Lower lobe of right lung (tissue), 2 donors: ENCODE measurements at places on chromosomes 5 and 9. TPM values are rescaled to one million over a fixed set of nuclear protein-coding genes. Genes with fewer than 3 reads are reported as not detected.

DNA sequence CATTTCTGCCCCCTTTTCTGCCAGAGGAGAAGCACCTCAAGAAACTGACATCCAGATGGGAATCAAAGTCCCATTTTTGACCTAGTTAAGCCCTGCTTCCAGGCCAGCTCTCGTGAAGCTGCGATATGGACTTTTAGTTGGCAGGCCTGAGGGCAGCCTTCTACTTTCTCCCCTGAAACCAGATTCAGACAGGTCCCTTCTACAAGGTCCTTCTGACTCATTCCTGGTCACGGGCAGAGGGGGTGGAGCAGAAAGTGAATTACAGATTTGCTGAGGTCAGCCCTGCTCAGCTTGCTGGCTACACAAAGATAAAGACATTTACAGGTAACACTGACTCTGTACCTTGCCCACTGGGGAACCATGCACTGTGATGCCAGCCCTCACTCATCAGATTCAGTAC is 52.8 kb upstream of the TUT7 start:
- peaks cover 31% of the 10 kb centered on the region for H3K4me1 ChIP-seq
- no peak for DNase-seq
- H3K36me3 ChIP-seq, result no peaks in the 10 kb centered on the region
- H3K4me3 ChIP-seq, result no peak overlapping the region
- no peak overlapping the region for H3K27ac ChIP-seq

- no peaks in the 10 kb centered on the region for H3K4me1 ChIP-seq
- H3K4me3 ChIP-seq, result no peak overlapping the region
- H3K27me3 ChIP-seq, result peaks cover 5% of the 10 kb centered on the region
- H3K36me3 ChIP-seq, result no peaks in the 10 kb centered on the region
These were observed 1.4 kb upstream of the SLC36A2 start for GRCh38 chr5:151348789-151349188.

The ADAMTS2 gene
- 13.0 TPM for total RNA-seq

- peaks cover 28% of the 10 kb centered on the region for H3K36me3 ChIP-seq
- H3K27ac ChIP-seq, result peak within 1 kb of the TSS; percentile 95
- peak; percentile 88 for DNase-seq
- peak within 1 kb of the TSS; percentile 75 for H3K4me3 ChIP-seq
- H3K4me1 ChIP-seq, result peaks cover 33% of the 10 kb centered on the region
These were observed at the start of gene PAIP1 for GRCh38 chr5:43556857-43557542. TSS of gene PAIP1 (minus strand) at chr5:43557077. CDS start at chr5:43556846, 231 bp downstream.

GRCh38 chr5:146448783-146449519 is 1.8 kb downstream of the TCERG1 start:
- DNase-seq, result no peak
- no peak overlapping the region for H3K27ac ChIP-seq
- H3K4me3 ChIP-seq, result peak overlapping the region; percentile 95

The LNPEP gene
- total RNA-seq, result 59.6 TPM

DNA sequence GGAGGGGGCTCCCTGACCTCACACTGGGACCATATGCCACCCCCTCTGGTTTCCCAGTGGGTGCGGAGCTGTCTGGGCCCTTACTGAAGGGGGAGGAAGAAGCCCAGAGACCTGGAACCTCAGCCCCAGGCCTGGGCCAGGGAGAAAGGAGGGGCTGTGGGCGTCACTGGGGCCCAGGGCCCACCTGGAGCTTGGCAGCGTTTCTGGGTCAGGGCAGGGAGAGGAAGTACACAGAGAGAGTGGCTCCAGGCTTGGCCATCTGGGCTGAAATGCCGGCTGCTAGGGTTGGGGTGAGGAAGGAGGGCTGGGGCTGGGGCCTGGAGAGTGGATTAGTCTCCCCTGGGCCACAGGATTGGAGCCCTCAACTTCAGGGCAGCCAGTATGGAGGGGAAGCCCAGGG is 6.4 kb upstream of the DAB2IP start:
- H3K27ac ChIP-seq, result no peak overlapping the region
- no peak overlapping the region for H3K4me3 ChIP-seq
- peaks cover 7% of the 10 kb centered on the region for H3K4me1 ChIP-seq
- DNase-seq, result no peak
- H3K27me3 ChIP-seq, result no peaks in the 10 kb centered on the region
- H3K36me3 ChIP-seq, result no peaks in the 10 kb centered on the region

The CDX1 gene
- not detected for total RNA-seq

- no peaks in the 10 kb centered on the region for H3K36me3 ChIP-seq
- DNase-seq, result no peak
- H3K27ac ChIP-seq, result no peak overlapping the region
- H3K27me3 ChIP-seq, result no peaks in the 10 kb centered on the region
- no peaks in the 10 kb centered on the region for H3K4me1 ChIP-seq
These were observed 122.2 kb downstream of the SLIT3 start for GRCh38 chr5:169178754-169179153.

DNA sequence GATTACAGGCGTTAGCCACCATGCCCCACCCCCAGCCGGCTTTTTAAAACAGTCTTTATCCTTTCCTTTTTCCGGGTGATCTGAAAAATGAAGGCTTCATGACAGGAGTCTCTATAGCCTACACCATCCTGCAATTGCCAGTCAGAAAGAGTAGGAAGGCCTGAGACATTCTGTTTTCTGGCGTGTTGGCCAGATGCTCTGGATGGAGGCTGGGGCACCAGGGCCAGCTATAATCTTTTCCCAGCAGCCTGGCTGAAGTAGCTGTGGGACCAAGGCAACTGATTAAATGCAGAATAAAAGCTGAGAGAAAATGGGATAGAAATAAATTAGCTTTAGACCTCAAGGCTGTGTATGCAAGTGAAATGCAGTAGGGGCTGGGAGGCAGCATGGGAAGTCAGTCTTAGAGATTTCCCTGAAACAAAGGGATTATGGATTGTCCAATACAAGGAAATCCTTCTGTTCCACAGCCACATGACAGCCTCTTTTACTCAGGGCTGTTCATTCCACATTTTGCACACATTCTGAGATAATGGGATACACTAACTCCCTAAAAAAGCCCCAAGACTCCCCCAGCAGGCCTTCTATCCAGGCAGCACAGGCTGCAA is 116.0 kb upstream of the LRRTM2 start:
- no peak overlapping the region for H3K27ac ChIP-seq
- H3K36me3 ChIP-seq, result no peaks in the 10 kb centered on the region
- H3K4me3 ChIP-seq, result no peak overlapping the region
- DNase-seq, result no peak
- H3K4me1 ChIP-seq, result no peaks in the 10 kb centered on the region

GRCh38 chr9:2022560-2022959 is 7.4 kb downstream of the SMARCA2 start:
- peaks cover 91% of the 10 kb centered on the region for H3K4me1 ChIP-seq
- no peak for DNase-seq
- H3K27ac ChIP-seq, result peak overlapping the region; percentile 4
- H3K36me3 ChIP-seq, result no peaks in the 10 kb centered on the region

The BSPRY gene
- total RNA-seq, result 8.4 TPM

The HRCT1 gene
- total RNA-seq, result 8.7 TPM

DNA sequence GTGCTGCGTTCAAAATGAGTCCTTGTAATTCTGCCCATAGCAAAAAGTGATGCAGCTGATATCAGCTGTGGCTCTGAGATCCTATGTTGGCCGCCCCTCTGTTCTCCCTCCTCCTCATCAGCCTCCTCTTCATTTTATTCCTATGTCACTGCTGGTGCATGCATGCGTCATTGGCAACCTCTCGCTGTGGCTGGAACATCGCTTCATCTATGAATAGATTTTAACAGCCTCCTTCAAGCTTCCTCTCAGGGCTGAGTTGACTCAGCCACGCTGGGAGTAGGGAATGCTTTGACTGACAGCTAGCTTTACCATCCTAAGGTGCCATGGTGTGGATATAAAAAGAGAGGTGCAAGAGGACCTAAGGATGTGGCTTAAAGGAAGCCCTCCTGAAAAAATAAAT is 303.5 kb downstream of the PLK2 start:
- H3K4me3 ChIP-seq, result no peak overlapping the region
- H3K27ac ChIP-seq, result no peak overlapping the region
- H3K27me3 ChIP-seq, result no peaks in the 10 kb centered on the region
- no peaks in the 10 kb centered on the region for H3K4me1 ChIP-seq
- DNase-seq, result no peak

DNA sequence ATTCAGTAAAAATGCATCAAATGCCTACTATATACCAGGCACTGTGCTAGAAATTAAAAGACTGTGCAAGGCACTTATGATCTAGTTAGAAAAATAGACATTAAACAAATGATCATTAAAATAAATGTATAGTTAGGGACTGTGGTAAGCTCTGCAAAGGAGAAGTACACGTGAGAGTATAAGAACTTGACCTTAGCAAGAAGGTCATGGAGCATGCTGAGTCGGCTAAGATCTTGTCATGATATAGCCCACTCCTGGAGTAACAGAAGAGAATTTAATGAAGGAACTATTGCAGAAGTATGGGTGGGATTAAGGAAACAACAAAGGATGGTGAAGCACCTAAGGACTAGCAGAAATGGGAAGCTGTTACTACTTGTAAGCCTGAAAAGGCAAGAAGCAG is 23.5 kb upstream of the SAP30L start:
- H3K27me3 ChIP-seq, result no peaks in the 10 kb centered on the region
- H3K27ac ChIP-seq, result no peak overlapping the region

- H3K27ac ChIP-seq, result no peak overlapping the region
- H3K27me3 ChIP-seq, result no peaks in the 10 kb centered on the region
- H3K36me3 ChIP-seq, result no peaks in the 10 kb centered on the region
- H3K4me1 ChIP-seq, result peaks cover 6% of the 10 kb centered on the region
- no peak for DNase-seq
These were observed 118.1 kb upstream of the ZNF366 start for GRCh38 chr5:72625332-72625731.

The GRAMD2B gene
- 13.7 TPM for total RNA-seq

The GLRA1 gene
- not detected for total RNA-seq

DNA sequence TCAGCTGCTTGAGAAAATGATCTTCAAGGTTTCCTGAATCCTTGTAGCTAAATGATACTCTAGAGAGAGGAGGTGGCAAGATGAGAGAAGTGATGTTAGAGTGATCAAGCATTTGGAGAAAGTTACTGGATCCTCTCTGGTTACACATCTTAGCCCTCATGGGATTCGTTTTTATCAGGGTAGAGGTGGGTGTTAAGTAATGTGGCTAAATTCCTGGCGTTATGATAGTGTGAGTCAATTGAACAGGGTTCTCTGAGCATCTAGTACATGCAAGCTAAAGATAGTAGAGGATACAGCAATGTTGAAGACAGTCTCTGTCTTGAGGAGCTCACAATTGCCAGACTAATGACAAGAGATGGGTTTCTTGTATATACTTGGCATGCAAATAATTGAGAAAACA is 123.7 kb downstream of the PSD2 start:
- H3K27ac ChIP-seq, result no peak overlapping the region
- no peaks in the 10 kb centered on the region for H3K4me1 ChIP-seq
- H3K36me3 ChIP-seq, result no peaks in the 10 kb centered on the region
- no peak overlapping the region for H3K4me3 ChIP-seq

- no peaks in the 10 kb centered on the region for H3K4me1 ChIP-seq
- H3K4me3 ChIP-seq, result no peak overlapping the region
- no peak for DNase-seq
- no peak overlapping the region for H3K27ac ChIP-seq
- H3K27me3 ChIP-seq, result no peaks in the 10 kb centered on the region
These were observed 67.7 kb upstream of the ATG10 start for GRCh38 chr5:81904166-81904565.

The PCDHA8 gene
- total RNA-seq, result 0.38 TPM

The SPARC gene
- 904 TPM for total RNA-seq

GRCh38 chr5:55004729-55005128 is 19.3 kb upstream of the GZMK start:
- DNase-seq, result no peak
- H3K27me3 ChIP-seq, result no peaks in the 10 kb centered on the region
- H3K36me3 ChIP-seq, result no peaks in the 10 kb centered on the region
- no peaks in the 10 kb centered on the region for H3K4me1 ChIP-seq
- H3K27ac ChIP-seq, result no peak overlapping the region

The TEK gene
- 56.3 TPM for total RNA-seq

The LOX gene
- 16.2 TPM for total RNA-seq

The ROR2 gene
- total RNA-seq, result 3.8 TPM

- H3K4me3 ChIP-seq, result no peak overlapping the region
- no peak for DNase-seq
- H3K27ac ChIP-seq, result no peak overlapping the region
- no peaks in the 10 kb centered on the region for H3K36me3 ChIP-seq
- no peaks in the 10 kb centered on the region for H3K4me1 ChIP-seq
These were observed 8.7 kb upstream of the RANBP6 start for GRCh38 chr9:6024035-6024554.

The CAVIN4 gene
- 1.7 TPM for total RNA-seq

DNA sequence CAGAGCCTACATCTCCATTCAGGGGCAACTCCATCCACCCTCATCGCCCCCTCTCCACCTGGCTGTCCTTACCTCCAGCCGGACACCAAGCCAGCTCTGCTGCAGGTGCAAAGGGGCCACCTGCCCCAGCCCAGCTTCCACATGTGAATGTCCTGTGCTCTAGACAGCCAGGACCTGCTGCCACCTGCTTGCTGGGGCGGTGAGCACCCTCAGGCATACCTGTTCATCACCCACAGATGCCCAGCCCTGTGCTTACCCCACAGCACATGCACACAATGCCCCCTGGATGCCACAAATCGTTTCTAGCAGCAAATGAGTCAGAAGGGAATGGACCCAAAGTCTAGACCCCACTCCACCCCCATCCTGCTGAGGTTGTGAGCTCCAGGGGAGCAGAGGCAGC is 13.3 kb upstream of the NKD2 start:
- H3K36me3 ChIP-seq, result no peaks in the 10 kb centered on the region
- H3K27ac ChIP-seq, result no peak overlapping the region
- no peaks in the 10 kb centered on the region for H3K27me3 ChIP-seq
- H3K4me1 ChIP-seq, result peaks cover 27% of the 10 kb centered on the region
- DNase-seq, result no peak

DNA sequence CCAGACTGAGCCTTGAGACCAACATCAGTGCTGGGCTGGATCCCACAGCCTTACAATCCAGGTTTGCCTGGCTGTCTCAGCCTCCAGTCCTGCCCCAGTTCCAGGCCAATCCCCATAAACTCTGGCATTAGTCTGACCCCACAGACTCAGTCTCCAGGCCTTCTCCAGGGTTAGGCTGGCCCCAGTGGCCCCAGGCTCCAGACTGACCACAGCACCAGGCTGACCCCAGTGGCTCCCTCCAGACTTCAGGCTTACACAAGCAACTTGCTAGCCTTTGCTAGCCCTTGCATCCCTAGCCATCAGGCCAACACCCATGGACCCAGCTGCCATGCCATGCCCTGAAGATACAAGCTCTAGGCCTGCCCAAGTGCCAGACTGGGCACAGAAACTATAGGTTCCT is 1326.0 kb upstream of the C9orf72 start:
- H3K4me3 ChIP-seq, result no peak overlapping the region
- no peaks in the 10 kb centered on the region for H3K36me3 ChIP-seq
- no peaks in the 10 kb centered on the region for H3K4me1 ChIP-seq
- DNase-seq, result no peak

DNA sequence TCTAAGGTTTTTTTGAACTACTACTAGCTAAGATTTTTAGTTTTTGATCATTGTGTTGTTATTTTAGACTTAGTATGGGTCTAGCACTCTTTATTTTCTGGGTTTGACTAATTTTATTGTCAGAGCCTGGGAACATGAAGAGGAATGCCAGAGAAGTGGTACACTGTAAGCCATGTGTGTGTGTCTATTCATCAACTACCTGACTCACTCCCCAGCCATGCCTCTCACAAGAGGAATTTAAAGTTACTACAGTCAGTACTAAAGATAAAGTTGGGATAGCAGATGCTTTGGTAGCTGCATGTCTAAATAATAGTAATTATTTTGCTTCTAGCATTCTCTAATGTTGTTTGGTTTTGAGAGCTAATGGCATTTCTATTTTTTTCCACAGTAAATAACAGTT is 264.8 kb downstream of the CSNK1G3 start:
- no peaks in the 10 kb centered on the region for H3K4me1 ChIP-seq
- no peak overlapping the region for H3K27ac ChIP-seq
- H3K4me3 ChIP-seq, result no peak overlapping the region
- DNase-seq, result no peak
- no peaks in the 10 kb centered on the region for H3K36me3 ChIP-seq
- no peaks in the 10 kb centered on the region for H3K27me3 ChIP-seq

The SLC36A2 gene
- not detected for total RNA-seq
